ENCODE measurements at places on chromosomes 1 and 21.
A peak's percentile ranks its signal among the peaks of the same experiment; 100 is the strongest.

- DNase-seq: no peak
These were observed 109.8 kb downstream of the HMCN1 start for GRCh38 chr1:185843986-185844385.

GRCh38 chr1:227038401-227038800, 98.3 kb downstream of the COQ8A start:
- no peak for DNase-seq

DNA sequence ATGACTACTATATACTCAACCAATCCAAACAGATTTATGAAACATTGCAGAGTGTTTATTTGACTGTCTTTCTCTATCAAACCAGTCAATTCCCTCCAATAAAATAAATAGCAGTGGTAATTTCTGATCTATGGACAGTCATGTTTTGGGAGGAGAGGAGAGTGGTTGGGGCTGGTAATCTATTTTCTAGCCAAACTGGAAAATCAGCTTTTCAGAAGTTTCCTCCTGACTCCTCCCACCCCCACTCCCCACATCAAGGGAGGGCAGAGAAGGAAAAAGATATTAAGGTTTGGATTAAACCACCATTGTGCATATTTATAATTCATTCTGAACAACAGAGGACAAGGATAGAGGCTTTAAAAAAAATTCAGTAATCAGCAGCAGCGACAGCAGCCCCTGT, 69.4 kb upstream of the SOX13 start:
- DNase-seq: no peak

DNA sequence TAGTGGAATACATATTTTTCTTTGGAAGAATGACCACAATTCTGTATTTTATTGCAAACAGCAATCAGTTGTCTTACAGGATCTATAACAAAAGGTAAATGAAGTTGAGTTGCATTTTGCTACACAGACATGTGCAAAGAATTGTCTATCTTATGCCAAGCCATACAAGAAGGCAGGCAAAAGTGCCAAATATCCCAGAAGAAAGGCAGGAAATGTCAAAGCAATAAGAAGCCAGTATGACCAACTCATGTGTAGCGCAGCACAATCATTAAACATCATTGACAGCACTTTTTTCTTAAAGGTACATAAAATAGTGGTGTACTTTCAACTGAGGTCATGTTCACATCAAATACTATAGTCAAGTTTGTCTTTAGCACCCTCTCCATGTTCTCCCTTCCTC, 42.7 kb downstream of the NIBAN1 start:
- no peak for DNase-seq

DNA sequence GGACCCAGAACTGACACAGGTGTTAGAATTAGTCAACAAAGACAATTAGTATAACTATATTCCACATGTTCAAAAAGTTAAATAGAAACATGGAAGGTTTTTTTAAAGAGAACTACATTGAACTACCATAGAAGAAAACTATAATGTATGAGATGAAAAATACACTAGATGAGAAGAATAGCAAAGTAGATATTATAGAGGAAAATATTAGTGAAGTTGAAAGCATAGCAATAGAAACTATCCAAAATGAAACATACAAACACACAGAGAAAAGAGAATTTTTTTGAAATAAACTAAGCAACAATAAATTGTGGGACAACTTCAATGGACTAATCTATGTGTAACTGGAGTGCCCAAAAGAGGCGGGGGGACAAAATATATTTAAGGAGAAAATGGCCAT, 8.0 kb upstream of the HEATR1 start:
- DNase-seq: no peak

- no peak for DNase-seq
These were observed 88.6 kb downstream of the ADAMTS1 start for GRCh38 chr21:26756491-26757159.

GRCh38 chr1:161739865-161740566, 9.6 kb upstream of the DUSP12 start:
- no peak for DNase-seq

DNA sequence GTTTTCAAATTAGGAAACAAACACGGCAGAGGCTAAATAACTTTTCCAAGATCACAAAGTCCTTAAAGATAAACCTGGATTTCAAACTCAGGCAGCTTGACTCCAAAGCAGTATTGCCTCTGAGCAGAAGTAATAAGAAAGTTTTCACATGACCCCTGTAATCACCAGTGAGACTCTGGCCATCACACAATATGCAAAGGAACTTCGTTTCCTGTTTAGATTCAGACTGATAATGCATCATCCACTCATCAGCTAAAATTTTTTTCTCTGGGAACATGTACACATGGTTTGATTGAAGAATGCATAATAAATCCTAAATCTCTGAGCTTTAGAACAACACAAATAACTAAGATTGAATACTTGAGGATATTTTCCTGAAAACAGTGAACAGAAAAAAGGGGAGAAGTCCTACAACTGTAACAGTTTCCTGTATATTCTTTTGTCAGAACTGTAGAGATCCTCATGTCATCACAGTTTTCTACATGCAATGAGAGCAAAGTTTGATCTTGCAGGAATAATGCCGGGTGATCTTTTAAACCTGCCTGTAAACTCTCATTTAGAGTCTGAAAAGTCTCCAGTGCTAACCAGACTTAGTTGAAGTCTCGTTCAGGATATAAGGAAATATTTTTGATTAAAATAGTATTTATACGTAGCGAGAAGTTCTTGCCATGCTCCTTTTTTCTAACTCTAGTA, 225.3 kb downstream of the SPATA17 start:
- DNase-seq: no peak

DNA sequence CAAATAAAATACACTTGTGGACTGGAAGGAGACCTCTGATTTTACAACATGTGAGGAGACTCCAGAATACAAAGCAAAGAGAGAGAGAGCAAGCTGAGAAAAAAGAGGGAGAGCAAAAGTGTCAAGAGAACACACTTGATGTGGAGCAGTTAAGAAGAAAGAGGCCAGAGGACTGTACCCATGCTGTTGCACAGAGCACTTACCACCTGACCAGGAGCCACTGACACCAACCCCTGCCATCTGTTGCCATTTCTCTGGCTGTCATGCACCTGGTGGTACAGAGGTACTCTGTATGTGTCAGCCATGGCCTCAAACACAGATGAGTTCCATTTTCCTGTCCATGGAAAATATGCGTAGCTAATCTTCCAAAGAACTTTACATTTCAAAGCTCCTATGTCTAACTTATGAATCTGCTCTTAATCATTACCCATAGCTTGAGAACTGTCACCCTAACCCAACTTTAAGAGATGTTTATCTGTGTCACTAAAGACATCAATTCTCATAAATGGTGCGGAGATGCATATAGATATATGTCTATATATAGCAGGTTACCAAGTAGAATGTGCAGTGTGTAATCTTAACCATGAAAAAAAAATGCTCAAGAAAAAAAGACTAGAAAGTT, 32.8 kb upstream of the ABCD3 start:
- no peak for DNase-seq

- DNase-seq: no peak
These were observed 1.7 kb downstream of the ANKRD65 start for GRCh38 chr1:1419363-1419812.

GRCh38 chr1:39360731-39361130, 130.7 kb upstream of the BMP8A start:
- DNase-seq: no peak

DNA sequence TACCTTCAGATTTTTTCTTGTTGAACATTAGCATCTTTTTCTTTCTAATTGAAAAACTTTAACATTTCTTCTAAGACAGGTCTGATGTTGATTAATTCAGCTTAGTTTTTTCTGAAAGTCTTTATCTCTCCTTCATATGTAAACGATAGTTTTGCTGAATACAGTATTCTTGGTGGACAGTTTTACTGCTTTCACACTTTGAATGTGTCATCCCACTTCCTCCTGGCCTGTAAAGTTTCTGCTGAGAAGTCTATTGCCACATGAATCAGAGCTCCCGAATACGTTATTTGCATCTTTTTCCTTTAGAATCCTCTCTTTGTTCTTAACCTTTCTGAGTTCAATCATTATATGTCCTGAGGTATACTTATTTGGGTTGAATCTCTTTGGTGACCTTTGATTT, 344.2 kb downstream of the OLFM3 start:
- DNase-seq: no peak

GRCh38 chr1:30339866-30340265, 383.5 kb downstream of the MATN1 start:
- no peak for DNase-seq

DNA sequence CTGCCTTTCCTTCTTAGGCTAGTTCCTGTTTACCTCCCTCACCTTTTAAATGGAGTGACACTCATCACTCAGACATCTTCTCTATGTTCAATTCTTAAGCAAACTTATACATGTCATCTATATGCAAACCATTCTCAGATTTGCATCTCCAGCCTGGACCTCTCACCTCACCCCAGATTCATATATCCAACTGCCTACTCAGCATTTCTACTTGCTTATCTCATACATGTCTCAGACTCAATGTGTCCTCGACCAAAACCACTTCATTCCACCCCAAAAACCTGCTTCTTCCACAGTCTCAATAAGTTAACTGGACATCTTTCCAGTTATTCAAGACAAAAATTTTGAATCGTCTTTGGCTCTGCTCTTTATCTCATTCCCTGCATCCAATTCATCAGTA, 62.6 kb downstream of the ERICH3 start:
- no peak for DNase-seq

- no peak for DNase-seq
These were observed 750 bp downstream of the RHOU start for GRCh38 chr1:228735871-228736586.

GRCh38 chr21:29649406-29649814, 290.4 kb downstream of the GRIK1 start:
- no peak for DNase-seq

DNA sequence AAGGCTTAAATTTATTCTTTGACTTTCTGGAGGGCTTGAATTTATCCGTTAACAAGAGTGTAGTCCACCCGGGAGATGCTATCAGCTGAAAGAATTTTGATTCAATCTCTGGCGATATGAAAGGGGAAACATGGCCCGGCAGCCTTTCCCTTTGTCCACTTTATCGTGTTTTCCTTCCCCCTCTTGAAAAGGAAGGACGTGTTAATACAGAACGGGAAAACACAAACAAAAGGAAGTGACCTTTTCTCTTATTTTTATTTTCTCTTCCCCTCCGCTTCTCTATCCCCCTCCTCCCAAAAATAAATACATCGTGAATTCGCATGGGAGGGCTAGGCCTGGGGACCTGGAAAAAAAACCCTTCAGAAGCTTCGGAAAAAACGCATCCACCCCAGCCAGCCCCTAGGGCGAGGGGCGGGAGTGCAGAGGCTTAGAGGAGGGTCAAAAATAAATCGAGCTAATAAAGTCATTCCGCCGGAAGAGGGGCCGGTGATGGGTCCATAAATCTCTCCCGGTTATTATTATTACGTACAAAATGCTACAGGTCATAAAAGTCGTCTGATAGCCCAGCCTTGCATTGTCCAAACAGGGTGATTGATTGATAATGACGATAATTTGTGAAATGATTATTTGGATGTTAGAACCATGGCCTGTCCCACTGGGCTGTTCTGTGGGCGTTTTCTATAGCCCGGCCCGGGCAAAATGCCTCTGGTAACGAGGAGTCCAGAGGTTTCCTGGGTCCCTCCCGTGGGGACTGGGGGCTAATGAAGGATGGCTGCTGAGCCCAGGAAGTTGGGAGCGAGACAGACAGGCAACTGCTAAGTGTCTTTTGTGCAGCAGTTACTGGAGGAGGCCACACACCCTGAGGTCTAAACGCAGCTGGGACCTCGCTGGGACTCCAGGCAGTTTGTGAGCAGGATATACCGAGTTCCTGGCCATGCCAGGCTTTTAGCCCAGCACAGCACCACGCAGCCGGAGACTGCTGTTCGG, 179.4 kb downstream of the PRDM16 start:
- no peak for DNase-seq

DNA sequence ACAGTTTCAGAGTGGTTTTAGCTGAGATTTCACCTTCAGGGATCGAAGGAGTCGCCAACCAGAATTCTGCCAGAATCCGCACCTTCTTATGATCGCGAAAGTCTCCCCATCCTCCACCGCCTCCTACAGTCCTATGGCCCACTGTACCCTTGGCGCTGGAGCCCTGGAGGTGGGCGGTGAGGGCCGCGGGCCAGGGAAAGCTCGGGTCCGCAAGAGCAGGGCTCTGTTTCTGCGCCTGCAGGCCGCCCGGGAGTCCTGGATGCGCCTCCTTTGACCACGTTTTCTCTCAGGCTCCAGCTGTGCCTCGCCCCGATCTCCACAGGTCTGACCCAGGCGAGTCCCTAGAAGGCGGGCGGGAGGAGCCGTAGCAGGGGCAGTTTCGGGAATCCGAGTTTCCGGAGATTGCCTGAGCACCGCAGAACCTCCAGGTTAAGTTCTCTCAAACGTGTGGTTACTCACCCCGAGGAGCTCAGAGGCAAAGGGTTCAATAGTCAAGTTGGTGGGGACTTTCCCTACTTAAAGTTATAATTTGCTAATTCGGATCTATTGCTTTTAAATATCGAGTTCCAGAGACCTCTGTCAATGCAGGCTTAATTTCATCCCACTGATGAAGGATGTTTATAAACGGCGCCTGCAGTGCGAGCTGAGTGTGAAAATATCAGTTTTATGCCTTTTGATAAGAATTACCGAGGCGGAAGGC, 3.2 kb upstream of the LHX8 start:
- DNase-seq: no peak

- DNase-seq: no peak
These were observed 7.4 kb upstream of the KLHDC7A start for GRCh38 chr1:18473195-18473815.

GRCh38 chr1:50853325-50853724, 106.7 kb downstream of the FAF1 start:
- no peak for DNase-seq

DNA sequence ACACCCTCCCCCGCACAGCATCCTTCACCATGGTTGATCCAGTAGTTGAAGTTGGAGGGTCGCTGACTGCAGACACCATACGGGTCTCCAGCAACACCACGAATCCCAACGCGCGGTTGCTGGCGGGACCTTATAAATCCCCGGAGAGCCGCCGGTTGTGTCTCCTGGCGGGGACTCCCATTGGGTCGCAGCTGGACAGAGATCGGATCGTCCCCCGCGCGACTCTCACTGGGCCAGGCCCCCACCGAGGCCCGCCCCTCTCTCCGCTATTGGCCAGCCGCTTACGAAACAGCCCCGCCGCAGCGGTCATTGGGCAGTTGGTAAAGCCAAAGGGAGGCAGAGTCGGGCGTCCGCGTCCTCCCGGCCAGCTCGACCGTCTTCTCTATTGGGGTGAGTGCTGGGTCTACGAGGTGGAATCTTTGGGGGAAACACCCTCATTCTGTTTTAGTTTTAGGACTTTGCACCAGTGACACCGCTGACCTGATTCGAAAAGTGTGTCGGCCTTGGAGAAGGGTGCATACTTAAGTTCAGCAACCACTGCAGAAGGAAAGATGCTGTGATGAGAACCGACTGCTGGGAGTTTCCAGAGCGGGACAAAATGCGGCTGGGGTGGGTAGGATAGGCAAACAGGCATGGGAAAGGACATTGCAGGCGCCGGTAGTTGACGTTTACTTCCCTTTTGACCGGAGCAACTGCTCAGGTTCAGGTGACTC, 27.4 kb downstream of the RABIF start:
- peak; percentile 87 for DNase-seq
